ENCODE measurements at places on chromosomes 5 and 9.
A peak's percentile ranks its signal among the peaks of the same experiment; 100 is the strongest.

DNA sequence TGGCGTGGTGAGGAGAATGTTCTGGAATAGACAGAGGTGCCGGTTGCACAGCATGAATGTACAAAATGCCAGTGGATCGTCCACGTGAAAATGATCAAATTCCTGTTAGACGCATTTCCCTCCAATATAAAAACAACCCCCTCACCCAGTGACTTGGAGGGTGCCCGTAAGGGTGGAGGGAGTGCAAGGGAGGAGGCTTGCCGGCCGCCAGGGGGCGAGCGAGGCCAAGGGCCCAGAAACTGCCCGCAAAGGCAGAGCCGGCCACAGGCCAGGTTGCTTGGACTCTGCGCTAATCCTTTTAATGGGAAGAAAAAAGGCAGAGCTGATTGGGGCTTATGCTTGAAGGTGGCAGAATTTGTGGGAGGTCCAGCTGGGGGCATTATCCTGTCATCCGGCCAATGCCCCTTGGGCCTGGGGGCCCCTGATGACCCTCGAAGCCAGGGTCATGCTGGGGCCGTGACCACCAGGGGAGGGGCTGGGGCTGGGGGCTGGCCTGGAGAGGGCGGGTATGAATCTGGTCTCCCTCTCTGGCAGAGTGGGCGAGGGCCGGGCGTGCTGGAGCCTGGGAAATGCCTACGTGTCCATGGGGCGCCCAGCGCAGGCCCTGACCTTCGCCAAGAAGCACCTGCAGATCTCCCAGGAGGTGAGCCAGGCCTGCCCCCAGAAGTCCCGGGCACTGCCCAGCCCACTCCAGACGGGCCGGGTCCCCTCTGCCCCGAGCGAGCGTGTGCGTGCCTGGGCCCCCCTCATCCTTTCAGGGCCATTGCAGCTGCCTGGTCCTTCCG lies 12.0 kb downstream of the GPSM1 start:
- peaks cover 3% of the 10 kb centered on the region for H3K27me3 ChIP-seq
- H3K36me3 ChIP-seq = no peaks in the 10 kb centered on the region
- peak; percentile 69 for DNase-seq
- H3K4me1 ChIP-seq = peaks cover 21% of the 10 kb centered on the region

DNA sequence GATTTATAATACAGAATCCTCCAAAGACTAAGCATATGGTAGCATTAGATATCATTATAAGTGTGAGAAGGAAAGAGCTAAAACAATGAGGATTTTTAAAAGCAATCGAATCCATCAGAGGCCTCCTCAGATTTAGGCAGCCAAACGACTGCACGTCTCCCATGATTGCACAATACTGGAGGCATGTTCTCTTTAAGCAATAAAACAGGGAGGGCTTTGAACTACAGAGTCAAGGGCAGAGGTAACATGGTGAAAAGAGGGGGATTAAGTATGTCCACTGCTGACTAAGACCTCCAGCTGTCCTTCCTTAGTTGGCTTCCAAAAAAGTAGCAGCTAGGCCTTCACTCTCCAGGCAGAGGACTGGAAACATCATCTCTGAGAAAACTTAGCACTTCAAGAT lies 298.7 kb upstream of the RGMB start:
- H3K27ac ChIP-seq = no peak overlapping the region
- no peaks in the 10 kb centered on the region for H3K27me3 ChIP-seq
- peaks cover 7% of the 10 kb centered on the region for H3K4me1 ChIP-seq
- H3K36me3 ChIP-seq = peaks cover 6% of the 10 kb centered on the region

DNA sequence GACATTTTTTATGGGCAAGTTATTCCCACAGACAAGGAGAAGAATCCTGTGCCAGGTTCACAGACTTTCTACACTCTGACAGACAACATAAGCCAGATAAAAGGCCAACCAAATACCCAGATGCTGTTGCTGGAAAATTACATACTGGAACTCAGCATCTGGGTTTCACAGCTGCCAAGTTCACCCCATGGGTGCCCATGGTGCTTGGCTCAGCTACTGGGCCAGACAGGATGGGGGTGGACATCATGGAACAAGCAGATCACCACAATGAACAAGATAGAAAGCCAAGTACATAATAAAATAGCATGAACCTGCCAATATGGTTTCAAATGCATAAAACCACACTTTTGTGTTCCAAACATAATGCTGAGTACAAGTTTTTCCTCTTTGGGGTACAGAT lies 999.8 kb downstream of the NR2F1-AS1 start:
- H3K4me3 ChIP-seq = no peak overlapping the region
- H3K27me3 ChIP-seq = no peaks in the 10 kb centered on the region
- DNase-seq = no peak
- H3K27ac ChIP-seq = no peak overlapping the region
- peaks cover 3% of the 10 kb centered on the region for H3K36me3 ChIP-seq
- H3K4me1 ChIP-seq = no peaks in the 10 kb centered on the region

- H3K27ac ChIP-seq = no peak overlapping the region
- peaks cover 17% of the 10 kb centered on the region for H3K4me1 ChIP-seq
- H3K4me3 ChIP-seq = no peak overlapping the region
Measured at GRCh38 chr5:139458580-139459407, 3.7 kb downstream of the ECSCR start.

DNA sequence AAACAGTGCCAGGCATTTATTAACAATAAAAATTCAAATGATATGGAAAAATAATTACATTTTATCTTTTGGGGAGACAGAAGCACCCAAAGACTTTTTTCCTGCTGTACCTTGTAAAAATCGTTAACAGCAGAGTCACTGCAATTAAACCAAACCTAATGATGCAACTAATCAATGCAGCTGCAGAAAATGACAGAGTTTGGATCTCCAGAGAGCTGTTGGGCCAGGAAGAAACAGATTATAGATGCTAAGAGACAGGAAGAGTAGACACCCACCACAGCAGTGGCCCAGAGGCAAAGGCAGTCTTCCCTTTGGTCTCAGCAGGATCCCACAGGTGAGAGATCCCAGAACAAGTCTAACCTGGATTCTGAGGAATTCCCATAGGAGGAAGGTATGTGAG lies 53.0 kb downstream of the SPOCK1 start:
- H3K27me3 ChIP-seq = peaks cover 20% of the 10 kb centered on the region
- no peak overlapping the region for H3K4me3 ChIP-seq
- H3K4me1 ChIP-seq = no peaks in the 10 kb centered on the region
- no peak overlapping the region for H3K27ac ChIP-seq
- no peaks in the 10 kb centered on the region for H3K36me3 ChIP-seq
- no peak for DNase-seq

DNA sequence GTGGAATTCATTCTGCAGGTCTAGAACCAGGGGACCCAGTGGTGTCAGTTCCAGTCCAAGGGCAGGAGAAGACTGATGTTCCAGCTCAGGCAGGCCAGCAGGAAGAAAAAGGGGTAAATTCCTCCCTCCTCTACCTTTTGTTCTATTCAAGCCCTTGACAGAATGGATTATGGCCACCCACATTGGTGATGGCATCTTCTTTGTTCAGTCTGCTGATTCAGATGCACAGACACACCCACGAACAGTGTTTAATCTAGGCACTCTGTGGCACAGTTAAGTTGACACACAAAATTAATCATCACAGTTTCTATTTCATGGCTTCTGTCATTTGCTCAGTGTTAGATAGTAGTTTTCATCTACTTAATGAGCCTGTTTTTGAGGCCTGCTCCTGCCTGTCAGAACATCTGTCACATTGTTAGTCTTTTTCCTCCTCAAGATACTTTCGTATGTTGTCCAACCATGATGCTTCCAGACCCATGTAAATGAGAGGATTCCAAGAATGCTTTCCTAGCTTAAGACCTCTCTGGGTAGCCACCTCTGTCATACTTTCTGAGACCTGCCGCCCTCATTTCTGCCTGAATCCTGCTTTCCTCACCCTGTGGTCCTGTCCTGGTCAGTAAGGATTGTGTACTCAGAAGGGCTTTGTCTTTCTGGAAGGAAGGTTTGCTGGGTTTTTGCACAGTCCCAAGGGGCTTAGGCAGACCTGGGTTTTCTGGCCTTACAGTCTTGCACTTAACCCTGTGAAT lies 72.5 kb downstream of the SPIN1 start:
- H3K27ac ChIP-seq = no peak overlapping the region
- DNase-seq = no peak
- peaks cover 14% of the 10 kb centered on the region for H3K4me1 ChIP-seq
- no peak overlapping the region for H3K4me3 ChIP-seq

- H3K27ac ChIP-seq = no peak overlapping the region
- no peaks in the 10 kb centered on the region for H3K36me3 ChIP-seq
- no peak overlapping the region for H3K4me3 ChIP-seq
- H3K27me3 ChIP-seq = peaks cover 57% of the 10 kb centered on the region
- DNase-seq = no peak
Measured at GRCh38 chr5:52010454-52010853, 627.2 kb downstream of the ISL1 start.

GRCh38 chr9:128420651-128421481 lies at the start of gene CERCAM:
Gene CERCAM (plus strand): TSS chr9:128420857. CDS start chr9:128420878, 21 bp downstream.
- H3K27me3 ChIP-seq = peaks cover 2% of the 10 kb centered on the region
- H3K4me1 ChIP-seq = peaks cover 20% of the 10 kb centered on the region
- peak; percentile 60 for DNase-seq
- no peaks in the 10 kb centered on the region for H3K36me3 ChIP-seq
- no peak within 1 kb of the TSS for H3K27ac ChIP-seq

DNA sequence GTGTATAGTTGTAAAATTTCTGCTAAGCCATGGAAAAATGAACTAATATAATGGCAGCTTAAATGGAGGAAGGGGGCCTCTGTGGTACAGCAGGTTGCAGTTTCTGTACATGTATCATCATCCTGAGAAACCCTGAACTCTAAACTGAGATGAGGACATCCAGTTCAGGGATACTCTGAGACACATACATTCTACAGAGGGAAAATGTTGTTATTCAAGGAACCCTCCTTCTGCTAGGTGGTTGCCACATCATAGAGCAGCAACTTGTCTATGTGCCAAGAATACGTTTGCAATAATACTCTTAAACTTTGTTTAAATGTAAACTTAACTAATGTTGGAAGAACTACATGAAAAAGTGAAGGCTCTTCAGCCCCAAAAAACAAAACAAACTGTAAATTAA lies 1310.8 kb upstream of the WWC1 start:
- H3K4me3 ChIP-seq = peak overlapping the region; percentile 92
- no peak overlapping the region for H3K27ac ChIP-seq
- peaks cover 57% of the 10 kb centered on the region for H3K4me1 ChIP-seq

GRCh38 chr9:20646656-20647055 lies 24.4 kb upstream of the MLLT3 start:
- H3K4me1 ChIP-seq = no peaks in the 10 kb centered on the region
- H3K4me3 ChIP-seq = no peak overlapping the region
- H3K27me3 ChIP-seq = no peaks in the 10 kb centered on the region
- H3K36me3 ChIP-seq = no peaks in the 10 kb centered on the region
- no peak overlapping the region for H3K27ac ChIP-seq

DNA sequence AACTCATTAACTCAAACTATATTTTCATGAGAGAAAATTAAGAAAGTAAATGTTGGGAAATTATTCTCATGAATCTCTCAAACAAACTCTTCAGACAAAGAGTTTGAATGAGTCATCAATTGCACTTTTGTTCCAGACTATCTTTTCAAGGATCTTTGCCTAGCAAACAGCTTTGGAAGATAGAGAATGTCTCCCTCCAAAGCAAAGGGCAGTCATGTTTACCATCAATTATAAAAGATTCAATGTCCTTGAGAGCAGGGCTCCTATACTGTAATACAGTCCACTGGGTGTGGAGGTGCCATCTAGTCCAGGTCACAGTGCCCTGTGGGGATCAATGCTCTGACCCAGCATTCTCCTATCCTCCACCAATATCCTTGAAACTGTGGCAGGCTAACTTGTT lies 1429.3 kb downstream of the EFNA5 start:
- H3K27me3 ChIP-seq = no peaks in the 10 kb centered on the region
- no peaks in the 10 kb centered on the region for H3K36me3 ChIP-seq
- H3K27ac ChIP-seq = no peak overlapping the region
- no peaks in the 10 kb centered on the region for H3K4me1 ChIP-seq
- H3K4me3 ChIP-seq = no peak overlapping the region
- DNase-seq = no peak
